ENCODE measurements at places on chromosomes 5 and 9.
A peak's percentile ranks its signal among the peaks of the same experiment; 100 is the strongest.

DNA sequence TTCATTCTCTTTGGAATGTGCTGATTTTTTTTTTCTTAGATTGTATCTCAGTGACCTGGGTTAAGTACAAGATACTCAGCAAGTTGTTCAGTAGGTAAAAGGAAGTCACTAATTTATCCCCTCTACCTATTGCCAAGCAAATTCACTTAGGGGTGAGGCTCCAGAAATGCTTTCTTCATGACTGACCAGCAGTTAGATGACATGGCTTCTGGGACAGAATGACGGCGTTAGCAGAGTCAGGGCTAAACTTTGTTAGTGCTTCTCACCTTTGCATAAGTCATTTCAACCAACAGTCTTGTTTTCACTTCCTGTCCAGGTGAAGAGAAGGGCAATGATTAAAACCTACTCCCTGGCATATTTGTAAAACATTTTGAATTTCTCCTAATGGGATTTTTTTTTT is 20.2 kb upstream of the MTAP start:
- no peak for DNase-seq

- DNase-seq, result no peak
These were observed 899.5 kb downstream of the TLE1 start for GRCh38 chr9:80789831-80790230.

DNA sequence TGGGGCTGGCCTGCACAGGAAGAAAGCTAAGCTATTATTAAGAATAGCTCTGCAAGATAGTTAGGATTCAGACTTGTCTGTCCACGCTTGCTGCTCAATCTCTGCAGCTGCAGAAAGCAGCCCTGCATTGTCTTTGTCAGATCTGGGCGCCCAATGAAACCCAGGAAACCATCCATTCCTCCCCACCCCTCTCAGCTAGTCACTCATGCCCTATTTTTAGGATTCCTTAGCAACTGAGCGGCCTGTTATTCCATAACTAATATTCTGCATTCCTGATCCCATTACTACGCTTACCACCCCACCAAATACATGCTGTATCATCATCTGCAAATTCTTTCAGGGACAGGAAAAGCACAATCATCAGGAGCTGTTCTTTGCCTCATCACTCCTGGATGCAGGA is 52.9 kb upstream of the APC start:
- peak; percentile 94 for DNase-seq

GRCh38 chr9:6142799-6143454 is 72.7 kb upstream of the IL33 start:
- DNase-seq, result no peak

- DNase-seq, result no peak
These were observed 42.2 kb downstream of the MED27 start for GRCh38 chr9:132037458-132037857.

- DNase-seq, result no peak
These were observed 5.0 kb upstream of the PTPDC1 start for GRCh38 chr9:94079236-94079635.

GRCh38 chr5:147989994-147990393 is 73.8 kb upstream of the SPINK5 start:
- no peak for DNase-seq

GRCh38 chr9:90698871-90699440 is 56.3 kb upstream of the DIRAS2 start:
- DNase-seq, result no peak

DNA sequence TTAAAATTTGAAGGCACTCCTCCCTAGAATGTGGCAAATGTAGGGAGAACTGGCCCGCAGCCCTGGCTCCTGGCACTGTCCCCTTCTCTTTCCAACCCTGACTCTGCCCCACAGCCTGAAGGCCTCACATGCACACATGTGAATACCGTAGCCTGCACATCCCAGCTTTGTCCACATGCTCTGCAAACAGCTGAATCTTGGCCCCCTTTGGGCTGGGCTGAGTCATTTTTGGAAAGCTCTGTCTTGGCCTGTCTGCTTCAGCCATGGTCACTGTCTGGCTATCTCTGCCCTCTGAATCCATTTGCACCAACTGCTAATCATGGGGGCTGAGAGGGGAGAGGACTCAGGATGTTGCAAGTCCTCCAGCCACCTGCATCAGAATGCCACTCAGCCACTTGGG is 22.1 kb upstream of the GALNT10 start:
- no peak for DNase-seq

GRCh38 chr9:21815643-21816042 is 13.2 kb downstream of the MTAP start:
- no peak for DNase-seq

DNA sequence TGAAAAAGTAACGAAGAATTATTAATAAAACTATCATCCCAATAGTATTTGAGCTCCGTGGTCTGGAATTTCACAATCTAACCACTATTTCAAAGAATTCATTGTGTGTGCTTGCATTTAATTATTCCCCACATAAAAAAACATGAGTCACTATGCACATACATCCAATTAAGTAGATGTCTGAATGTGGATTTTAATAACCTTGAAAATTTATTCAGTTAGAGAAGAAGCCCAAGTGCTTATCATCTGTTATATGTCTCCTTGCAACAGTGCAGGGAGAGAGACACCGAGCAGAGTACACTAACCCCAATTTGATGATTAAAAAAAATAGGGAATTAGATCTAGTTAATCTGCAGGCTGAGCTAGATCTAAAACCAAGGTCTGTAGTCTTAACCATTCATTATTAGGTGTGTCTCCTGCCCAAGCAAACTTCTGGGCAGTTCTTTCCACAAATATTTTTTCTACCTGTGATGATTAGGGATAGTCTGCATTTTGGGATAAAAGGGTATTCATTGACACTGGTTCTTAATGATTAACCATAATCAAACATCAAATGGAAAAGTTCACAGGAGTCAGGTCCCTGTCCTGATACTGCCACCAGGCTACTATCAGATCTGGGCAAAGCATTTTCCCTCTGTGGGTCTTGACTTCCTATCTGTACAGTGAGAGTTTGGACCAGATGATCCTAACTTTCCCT is 164.2 kb downstream of the GRIA1 start:
- DNase-seq, result no peak

GRCh38 chr5:180160215-180160614 is 48.8 kb downstream of the RASGEF1C start:
- no peak for DNase-seq

DNA sequence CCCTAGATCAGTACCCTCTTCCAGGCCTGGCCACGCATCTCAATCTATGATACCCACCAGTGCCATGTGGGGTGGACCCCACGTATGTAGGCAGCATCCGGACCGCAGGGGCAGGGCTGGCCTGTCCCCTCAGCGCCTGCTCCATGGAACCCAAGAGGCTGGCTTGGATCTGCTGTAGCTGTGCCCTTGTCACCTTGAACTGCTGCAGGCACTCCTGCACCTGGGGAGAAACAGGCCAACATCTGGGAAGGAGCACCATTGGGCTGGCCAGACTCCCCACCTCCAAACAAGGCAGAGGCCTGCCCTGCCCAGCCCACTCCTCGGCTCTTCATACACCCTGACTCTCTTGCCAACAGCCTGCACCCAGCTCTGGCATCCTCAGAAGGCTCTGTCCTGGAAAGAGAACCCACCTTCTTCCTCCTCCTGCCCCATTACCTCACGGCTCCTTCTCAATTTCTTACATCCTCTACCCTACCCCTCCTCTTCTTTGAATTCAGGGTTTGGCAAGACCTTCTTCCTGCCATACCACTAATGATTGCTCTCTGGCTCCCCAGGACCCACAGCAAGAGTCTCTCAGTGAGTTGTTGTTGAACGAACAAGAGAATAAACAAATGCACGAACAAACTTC is 7.7 kb downstream of the HK3 start:
- no peak for DNase-seq
